NCI-H1105 (cell line): ENCODE measurements at places on chromosomes 4 and X.

DNA sequence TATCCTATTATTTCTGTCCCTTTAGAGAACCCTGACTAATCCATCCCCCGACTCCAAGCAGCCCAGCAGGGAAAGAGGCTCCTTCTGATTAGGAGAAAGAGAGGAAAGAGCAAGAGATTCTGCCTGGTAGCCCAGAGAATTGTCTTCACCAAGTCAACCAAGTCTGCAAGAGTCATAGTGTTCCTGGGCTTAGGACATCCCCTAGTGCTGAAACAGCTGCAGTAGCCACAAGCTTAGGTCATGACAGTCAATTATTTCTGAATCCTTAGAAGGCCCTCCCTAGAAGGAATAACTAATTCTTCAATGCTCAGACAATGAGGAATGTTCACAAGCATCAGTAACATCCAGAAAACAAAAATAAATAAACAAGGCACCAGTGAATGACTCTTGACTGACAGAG is 480.3 kb upstream of the GRIA3 start:
- no peak for DNase-seq

- no peak for DNase-seq
Observed at GRCh38 chr4:160485071-160485687, 1382.3 kb downstream of the RAPGEF2 start.

DNA sequence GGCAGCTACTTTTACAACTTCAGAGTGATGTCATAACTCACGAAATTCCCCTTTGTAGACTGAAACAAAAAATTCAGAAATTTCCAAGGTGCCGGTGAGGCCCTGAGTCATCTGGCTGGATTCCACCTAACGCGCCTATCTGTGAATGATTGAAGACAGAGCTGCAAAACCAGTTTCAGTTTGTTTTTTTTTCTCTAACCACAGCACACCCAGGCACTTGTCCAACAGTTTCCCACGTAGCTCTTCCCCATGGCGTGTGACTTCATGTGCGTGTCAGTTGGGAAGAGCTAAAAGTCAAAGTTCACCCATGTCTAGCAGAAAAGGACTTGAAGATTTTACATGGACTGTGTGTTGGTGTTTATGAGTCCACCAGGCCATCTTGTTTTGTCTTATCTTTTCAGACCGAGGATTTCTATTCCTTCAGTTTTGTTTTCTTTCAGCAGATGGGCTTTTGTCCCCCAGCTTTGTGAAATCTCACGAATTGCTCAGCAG is 16.4 kb downstream of the TCEANC start:
- DNase-seq = no peak

DNA sequence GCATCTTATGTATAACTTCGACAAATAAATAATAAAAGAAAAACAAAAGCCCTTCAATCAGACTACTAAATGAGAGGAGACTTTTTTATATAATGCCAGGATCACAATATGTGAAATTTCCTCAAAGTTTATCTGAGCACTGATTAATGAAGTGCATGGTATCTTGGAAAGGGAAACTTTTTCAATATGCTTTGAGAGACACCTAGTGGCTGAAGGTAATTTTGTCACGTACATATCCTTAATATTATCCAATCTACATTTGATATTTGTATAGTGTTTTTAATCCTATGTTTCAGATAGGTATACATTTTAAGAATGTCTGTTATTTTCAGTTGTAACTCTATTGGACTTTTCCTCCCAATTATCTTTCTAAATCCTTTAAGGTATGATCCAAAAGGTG is 146.8 kb downstream of the KLHL4 start:
- DNase-seq = peak; percentile 11

- no peak for DNase-seq
Observed at GRCh38 chrX:44082829-44083228, 109.6 kb upstream of the NDP start.

GRCh38 chr4:145939441-145939750 is 773 bp upstream of the ZNF827 start:
- no peak for DNase-seq

DNA sequence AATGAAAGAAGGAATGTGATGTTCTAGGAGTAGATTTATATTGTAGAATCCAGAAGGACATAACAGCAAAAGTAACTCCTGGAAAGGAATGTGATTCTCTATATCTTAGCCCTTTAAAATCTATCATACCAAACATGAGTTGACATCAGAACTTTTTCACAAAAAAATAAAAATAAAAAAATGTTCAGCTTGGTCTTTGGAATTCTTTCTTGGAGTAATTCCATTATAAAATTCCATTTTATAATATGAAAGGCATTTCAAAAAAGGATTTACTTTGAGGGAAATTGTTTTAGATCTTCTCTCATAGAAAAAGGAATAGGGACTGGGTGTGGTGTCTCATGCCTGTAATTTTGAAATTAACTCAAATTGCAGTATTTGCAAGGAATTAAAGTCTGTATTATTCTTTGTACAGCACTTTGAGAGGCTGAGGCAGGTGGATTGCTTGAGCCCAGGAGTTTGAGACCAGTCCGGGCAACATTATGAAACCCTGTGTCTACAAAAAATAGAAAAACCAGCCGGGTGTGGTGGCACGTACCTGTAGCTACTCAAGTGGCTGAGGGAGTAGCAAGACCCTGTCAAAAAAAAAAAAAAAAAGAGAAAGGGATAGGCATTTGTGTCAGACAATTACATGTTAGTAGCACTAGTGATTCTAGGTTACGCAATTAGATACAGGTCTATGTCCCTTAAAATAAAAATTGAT is 134.9 kb downstream of the SLC4A4 start:
- no peak for DNase-seq

DNA sequence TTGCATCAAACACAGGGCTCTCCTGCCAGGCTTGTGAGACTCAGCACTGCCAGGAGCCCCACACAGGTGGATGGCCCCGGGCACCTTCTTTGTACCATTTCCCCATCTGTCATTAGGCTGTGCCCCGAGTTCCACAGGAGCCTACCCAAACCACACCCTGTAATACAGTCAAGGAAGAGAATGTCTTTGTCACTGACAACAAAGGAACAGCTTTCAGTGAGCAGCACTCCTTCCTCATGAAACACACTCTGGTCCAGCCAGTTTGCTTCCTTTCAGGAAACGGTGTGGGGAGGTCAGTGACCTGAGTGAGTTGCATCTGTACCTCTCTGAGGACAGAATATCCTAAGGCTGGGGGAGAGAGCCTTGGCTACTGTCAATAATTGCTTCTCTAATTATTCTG is 53.7 kb downstream of the LNX1 start:
- DNase-seq = no peak

DNA sequence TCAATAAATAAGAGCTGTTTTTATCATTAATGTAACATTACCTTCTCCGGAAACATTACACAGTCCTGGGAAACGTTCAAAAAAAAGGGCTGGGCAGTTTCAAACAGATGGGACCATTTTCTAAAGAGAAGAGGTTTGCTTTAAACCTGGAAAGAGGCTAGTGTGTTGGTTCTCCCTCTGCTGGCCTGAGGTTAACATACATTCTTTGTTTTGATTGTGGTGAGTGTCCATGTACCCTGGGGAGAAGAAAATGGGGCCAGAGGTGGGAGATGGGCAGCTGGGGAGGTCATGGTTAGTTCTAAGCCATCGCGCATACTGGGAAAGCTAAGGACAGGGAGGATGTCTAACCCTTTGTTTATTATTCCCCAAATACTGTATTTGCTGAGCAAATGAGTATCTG is 194.7 kb downstream of the CPEB2 start:
- no peak for DNase-seq

GRCh38 chr4:108683479-108683878 is 33.1 kb downstream of the OSTC start:
- no peak for DNase-seq

DNA sequence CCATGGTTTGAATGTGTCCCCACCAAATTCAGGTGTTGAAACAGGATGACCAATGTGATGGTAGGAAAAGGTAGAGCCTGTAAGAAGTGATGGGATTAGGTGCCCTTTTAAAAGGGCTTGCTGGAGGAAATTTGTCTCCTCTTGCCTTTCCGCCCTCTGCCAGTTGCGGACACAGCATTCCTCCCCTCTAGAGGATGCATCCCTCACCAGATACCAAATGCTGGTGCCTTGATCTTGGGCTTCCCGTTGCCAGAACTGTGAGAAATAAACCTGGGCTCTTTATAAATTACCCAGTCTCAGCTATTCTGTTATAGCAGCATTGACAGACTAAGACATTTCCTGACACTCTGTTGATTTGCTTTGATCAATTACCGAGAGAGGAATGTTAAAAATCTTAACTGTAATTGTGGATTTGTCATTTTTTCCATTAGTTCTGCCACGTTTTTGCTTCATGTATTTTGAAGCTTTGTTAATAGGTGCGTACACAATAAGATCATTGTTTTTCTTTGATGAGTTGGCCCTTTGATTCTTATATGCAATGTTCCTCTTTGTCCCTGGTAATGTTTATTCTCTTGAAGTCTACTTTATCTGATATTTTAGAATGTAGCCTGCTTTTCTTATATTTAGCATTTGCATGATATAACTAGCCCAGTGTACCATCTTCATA is 13.3 kb downstream of the NFKB1 start:
- DNase-seq = no peak

DNA sequence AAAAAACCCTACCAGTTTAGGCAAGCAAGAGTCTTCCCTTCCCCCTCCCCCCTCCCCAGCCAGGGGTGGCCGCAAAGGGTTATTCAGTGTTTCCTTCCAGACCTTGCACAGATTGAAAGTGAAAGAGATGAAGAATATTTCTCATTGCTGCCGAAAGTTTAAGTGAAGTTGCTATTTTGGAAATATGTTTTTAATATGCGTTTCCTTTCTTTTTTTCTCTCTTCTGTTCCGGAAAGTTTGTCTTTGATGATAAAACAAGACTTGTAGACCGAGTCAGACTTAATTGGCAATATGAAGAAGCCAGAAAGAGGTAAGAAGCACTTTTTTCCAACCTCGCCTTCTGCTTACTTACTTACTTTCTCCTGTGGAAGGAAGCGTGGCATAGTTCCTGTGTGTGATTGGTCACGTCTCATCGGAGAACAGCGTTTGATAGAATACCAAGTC is 58.5 kb upstream of the CLCN4 start:
- no peak for DNase-seq

GRCh38 chr4:165131247-165131832 is 18.7 kb upstream of the TMEM192 start:
- DNase-seq = peak; percentile 24

DNA sequence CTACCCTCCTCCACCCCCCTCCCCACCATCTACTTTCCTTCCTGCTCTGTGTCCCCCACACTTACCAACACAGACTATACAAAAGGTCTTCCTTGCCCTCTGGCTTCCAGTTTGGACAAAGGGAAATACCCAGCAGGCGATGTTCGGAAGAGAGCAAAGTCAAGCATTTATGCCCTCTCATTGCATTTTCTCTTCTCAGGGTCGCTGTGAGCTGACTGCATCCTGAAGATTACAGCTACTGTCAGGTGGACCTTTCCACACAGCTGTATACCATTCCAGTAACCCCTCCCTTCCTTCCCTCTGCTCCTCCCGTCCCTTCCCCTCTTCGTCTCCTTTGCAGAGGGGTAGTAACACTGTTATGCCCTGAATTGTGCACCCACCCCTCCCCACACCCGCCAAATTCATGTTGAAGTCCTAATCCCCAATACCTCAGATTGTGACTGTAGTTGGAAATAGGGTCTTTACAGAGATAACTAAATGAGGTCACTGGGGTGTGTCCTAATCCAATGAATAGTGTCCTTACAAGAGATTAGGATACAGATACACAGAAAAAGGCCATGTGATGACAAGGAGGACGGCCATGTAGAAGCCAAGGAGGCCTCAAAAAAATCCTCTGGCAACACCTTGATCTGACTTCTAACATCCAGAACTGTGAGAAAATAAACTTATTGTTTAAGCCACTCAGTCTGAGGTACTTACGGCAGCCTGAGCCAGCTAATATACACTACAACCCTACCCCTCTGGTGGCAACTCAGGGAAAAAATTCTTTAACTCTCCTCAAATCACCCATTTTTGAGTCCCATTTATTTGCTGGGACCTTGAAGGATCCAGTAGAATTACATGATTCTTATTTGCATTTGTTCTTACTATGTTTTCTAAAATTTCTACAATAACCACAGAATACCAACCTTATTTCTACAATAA is 11.7 kb downstream of the MORF4L2 start:
- no peak for DNase-seq

DNA sequence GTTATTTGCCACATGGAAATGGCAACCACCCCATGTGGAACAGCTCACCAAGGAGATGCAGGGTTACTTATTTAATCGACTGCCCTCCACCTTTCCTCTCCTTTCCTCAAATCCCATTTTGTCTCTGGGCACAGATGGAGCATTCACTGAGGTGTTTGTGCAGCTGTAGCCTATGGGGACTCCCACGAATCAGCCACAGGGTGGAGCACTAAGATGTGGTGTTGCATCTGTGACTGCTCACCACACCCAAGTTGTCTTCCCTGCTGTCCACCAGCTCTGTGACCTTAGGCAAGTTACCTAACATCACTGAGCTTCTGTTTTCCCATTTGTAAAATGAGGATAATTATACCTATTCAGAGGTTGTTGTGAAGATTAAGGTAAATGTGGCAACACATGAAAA is 252.4 kb upstream of the CPEB2 start:
- DNase-seq = no peak

GRCh38 chr4:172305698-172306097 is 492.5 kb downstream of the GALNTL6 start:
- no peak for DNase-seq

DNA sequence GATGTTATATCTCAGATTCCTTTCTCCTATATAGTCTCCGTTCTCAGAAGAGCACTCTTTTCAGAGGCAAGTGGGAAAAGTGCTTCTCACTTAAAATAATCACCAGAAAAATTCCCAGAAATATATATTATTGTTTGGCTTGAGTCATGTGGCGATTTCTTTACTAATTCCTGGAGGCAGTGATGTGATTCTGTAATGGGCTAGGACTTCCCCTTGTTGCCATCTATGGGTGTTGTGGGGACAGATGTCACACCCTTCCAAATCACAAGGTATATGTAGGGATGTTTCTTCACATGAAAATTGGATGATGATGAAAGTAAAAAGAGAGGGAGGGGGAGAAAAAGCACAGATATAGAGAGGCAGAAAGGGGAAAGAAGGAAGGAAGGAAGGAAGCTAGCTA is 553.4 kb downstream of the PPP4R3C start:
- DNase-seq = no peak

DNA sequence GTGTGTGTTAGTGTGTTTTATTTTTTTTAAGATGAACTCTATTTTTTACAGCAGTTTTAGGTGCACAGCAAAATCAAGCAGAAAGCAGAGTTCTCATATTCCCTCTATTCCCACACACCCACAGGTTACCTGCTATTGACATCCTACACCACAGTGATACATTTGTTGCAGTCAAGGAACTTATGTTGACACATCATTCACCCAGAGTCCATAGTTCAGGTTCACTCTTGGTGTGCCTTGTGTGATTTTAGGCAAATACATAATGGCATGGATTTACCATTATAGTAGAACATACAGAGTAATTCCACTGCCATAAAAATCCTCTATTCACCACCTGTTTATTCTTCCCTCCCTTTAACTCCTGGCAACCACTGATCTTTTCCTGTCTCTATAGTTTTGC is 28.7 kb downstream of the DIAPH2 start:
- no peak for DNase-seq

DNA sequence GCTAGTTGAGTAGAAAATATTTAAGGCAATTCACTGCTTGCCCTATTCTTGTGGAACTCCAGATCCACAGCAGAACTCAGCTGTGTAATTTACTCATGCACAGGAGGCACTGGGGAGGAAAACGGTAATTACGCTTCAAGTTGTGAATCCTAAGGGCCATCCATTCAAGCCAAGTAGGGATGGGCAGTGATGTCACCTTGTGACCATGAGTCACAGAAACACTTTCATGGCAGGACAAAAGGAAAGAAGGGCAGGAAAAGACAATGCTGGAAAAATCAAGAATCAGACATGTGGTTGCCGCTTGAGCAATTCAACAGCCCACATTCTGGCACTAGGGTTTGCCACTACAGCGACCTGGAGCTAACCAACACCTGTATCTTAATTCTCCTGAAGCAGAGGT is 1.4 kb downstream of the PAQR3 start:
- DNase-seq = no peak
